CD4-positive, alpha-beta T cell treated with Interleukin-10 for 1 hour (primary cell): ENCODE measurements at places on chromosomes 7 and 10.
A peak's percentile ranks its signal among the peaks of the same experiment; 100 is the strongest.

- DNase-seq, result peak; percentile 11
Observed at GRCh38 chr7:12256090-12256489, 45.0 kb downstream of the TMEM106B start.

DNA sequence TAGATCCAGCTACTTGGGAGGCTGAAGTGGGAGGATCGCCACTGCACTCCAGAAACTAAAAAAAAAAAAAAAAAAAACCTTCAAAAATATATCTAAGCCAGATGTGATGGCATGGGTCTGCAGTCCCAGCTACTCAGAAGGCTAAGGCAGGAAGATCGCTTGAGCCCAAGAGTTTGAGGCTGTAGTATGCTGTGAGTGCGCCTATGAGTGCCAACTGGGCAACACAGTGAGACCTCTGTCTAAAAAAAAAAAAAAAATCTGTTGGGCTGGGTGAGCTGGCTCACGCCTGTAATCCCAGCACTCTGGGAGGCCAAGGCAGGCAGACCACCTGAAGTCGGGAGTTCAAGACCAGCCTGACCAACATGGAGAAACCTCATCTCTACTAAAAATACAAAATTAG lies 2.8 kb upstream of the CHCHD1 start:
- no peak for DNase-seq

- no peak for DNase-seq
Observed at GRCh38 chr10:92479547-92479946, 94.3 kb downstream of the IDE start.

DNA sequence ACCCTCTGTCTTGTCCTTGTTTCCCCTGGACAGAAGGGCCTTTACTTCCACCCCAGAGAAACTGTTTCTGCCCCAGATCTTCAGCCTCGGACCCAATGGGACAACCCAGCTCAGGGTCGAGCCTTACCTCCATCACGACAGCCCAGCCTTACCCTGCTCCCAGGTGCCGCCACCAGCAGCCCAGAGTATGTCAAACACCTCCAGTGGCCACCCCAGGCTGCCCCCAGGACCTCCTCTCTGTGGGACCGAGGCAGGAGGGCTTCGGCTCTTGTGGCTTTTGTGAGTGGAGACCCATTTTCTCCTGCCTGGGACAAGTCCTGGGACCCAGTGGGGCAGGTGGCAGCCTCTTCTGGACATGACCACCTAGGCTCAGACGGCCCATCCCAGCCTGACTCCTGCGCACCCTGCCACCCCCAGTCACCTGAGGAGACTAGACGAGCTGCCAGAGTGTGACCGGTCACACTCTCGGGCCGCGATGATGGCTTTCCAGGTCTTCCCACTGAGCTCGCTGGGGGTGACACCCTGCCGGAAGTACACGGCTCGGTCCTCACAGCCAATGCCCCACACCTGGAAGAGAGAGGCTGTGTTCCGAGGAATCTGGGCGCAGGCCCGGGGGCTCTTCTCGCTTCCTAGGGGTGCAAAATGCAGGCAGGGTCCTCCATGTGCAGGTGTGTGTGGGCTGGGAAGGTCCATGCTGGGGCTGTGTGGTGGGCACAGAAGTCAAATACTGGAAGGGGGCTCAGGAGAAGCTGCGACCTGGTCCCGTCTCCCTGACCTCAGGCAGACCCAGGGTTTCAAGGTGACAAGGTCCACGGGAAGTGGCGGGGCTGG lies 15.5 kb downstream of the TECPR1 start:
- no peak for DNase-seq

- DNase-seq, result no peak
Observed at GRCh38 chr10:76337641-76338040, 906.2 kb downstream of the LRMDA start.

DNA sequence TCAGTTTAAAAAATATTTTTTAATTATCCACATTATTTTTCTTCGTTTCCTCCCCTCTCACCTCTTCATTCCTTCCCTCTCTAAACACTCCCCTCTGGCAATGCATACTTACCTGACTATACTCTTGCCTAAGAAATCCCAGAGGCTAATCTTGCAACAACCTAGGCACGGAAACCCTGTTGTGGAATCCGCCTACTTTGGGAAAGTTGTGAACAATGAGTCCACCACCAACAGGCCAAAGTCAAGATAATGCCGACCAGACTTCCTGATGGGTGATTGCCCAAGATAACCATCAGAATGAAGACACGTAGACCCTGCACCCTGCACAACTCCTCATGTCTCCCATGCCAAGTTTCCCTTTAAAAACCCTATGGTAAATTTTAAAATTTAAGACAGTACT lies 521.5 kb downstream of the KIF20B start:
- DNase-seq, result no peak

- no peak for DNase-seq
Observed at GRCh38 chr7:39271402-39271801, 293.7 kb downstream of the POU6F2 start.

DNA sequence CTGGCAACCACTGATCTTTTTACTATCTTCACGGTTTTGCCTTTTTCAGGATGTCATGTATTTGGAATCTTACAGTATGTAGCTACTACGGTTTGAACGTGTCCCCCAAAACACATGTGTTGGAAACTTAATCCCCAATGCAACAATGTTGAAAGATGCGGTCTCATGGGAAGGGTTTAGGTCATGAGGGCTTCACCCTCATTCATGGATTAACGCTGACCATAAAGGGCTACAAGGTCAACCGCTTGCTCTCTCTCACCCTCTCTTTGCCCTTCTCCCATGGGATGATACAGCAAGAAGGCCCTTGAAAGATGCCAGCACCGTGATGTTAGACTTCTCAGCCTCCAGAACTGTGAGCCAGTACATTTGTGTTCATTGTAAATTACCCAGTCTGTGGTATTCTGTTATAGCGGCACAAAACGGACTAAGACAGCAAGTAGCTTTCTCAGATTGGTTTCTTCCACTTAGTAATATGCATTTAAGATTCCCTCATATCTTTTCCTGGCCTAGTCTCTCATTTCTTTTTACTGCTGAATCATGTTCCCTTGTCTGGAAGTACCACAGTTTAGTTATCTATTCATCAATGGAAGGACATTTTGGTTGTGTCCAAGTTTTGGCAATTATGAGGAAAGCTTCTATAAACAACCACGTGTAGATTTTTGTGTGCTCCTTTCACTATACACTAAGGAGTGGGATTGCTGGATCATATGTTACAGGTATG lies 3.0 kb upstream of the CRYGN start:
- no peak for DNase-seq

DNA sequence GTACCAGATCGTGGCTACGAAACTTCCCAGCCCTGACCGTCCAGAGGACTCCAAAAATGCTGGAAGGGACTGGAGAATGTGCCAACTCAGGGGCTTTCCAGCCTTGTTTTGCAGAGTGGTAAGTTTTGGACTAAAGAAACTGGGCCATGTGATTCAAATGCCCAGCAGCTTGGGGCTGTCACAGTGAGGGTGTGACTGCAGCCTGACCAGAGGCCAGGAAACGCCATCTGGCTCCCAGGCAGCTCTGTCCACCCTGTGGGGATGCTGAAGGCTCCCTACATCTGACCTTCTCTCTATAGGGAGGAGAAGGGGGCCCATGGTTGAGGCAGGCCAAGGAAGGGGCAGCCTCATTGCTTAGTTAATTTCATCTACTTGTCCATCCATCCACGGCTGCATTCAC lies 61.6 kb upstream of the HMX3 start:
- DNase-seq, result no peak

DNA sequence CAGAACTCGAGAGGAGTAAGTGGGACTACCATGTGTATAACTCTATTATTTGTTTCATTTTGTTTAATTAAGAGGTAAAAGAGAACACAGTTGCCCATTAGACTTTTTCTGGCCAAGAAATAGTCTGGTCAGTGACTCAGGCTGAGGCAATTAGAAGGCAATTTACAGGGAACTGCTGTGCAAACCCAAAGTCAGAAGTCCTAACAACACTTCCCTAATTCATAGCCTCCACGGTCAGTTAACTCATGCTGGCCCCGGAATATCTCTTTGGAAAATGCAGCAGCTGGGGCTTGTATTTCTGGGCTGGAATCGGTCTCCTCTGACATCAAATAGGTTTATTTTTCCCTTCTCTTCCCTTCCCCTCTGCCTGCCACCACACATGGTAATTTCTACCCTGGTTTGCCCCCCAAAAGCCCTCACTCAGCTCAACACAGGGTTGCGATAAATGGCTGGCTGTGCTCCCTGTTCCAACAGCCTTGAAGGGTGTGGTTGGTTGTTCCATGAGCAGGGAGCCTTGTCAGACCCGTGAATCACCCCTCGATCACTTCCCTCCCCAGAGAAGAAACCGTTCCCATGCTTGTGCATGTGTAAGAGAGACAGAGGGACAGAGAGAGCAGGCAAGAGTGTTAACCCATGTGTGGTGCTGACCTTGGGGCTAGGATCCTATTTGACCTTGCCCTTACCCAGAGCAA lies 5.3 kb downstream of the SH3PXD2A start:
- DNase-seq, result no peak

DNA sequence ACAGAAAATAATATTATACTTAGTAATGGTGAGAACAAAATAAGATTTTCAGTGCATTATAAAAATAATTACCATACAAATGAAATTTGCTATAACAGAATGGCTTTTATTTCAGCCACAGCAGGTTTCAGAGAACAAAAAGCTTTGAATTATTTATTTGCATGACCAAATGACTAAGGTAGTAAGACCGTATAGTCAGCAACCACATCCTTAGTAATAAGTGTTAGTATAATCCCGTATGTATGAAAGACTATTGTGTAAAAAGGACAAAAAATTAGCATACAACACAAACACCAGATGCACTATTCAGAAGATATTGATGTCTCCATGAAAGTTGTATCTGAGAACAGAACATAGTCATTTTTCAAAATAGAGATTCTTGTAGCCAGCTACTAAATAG lies 12.2 kb downstream of the PDZD8 start:
- no peak for DNase-seq

- DNase-seq, result no peak
Observed at GRCh38 chr7:93115796-93116195, 2.0 kb downstream of the SAMD9 start.

DNA sequence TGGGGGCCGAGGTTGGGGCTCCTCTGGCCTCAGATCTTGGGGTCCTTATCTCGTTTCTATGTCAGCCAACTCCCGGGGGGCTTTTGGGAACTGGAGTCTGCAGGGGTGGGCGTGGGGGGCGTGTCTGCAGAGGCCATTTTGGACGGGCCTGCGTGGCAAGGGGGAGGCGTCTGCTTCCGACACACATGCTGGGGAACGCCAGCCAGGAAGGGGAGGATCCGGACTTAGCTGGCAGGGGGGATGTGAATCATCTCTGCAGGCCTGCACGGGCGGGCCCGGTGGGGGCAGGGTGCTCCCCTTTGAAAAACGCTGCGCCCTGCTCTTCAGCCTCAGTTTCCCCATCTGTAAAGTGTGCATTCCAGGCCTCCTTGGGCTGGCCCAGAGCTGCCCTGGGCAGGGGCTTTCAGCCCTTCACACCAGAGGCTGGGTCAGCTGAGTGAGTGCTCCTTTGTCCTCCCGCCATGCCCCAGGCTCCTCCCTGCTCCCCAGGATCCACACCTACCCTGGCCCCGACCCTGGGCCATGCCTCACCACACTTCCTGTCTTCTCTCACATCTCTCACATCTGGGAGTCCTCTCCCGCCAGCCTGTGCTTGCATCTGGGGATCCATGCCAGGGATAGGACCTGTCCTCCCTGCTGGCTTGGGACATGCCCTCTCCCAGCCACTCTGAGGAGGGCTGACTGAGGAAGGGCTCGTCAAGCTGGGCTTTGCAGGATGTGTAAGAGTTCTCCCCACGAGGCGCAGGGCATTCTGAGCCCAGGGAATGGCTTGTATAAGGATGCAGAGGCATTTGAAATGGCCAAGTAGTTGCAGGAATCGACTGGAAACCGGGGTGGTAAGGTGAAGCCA lies 172.6 kb upstream of the TNRC18 start:
- peak; percentile 45 for DNase-seq

DNA sequence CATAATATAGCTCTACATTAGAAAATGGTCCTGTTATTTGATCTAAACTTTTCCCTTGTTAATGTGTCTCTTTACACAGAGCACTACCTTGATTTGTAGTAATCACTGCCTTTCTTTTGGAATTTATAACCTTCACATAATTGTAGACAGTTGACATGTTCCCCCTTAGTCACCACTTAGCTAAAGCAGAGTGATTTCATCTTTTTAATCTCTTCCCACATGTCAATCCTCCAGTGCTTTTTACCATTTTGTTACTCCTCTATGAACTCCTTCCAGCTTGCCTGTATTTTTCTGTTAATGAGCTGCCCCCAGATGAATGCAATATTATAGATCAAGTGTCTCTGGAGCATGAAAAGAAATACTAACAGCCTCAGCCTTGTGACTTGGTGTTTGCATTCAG lies 2.6 kb upstream of the PPP1R3A start:
- no peak for DNase-seq
